ENCODE measurements at places on chromosomes 2 and 18.
A peak's percentile ranks its signal among the peaks of the same experiment; 100 is the strongest.

GRCh38 chr2:203591642-203592041 is 56.5 kb upstream of the RAPH1 start:
- no peak for DNase-seq

DNA sequence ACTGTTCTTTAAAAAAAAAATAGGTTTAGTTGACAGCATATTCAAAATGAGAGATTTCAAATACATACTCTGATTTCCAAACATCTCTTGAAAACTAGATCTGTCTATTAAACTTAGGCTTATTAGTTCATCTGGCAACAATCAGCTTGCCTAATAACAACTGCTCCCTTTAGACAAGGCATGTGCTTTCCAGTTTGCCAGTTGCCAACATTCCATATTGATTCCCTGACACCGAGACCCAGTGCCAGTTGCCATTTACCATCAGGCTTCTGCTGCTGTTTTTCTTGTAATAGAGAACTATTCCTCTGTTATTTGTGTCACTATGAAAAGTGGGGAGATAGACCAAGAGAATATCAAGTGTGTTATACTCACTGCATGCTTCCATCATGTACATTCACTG is 256.0 kb downstream of the C1D start:
- no peak for DNase-seq

DNA sequence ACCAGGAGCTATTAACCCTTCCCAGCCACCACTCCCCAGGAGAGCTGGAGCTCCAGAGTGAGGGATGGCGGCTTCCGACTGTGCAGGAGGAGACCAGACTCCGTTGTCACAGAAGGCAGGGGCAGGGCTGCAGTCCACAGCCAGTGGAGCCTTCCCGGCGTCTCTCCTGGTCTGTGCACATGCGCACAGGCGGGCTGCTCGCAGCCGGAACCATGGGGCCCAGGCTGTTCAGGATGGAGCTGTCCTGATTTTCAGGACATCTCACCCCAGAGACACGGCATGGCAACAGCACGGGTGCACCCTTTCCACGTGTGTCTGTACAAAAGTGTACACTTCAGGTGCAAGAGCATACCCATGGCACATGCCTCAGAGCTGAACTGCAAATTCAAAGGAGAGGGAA is 28.9 kb downstream of the EIPR1 start:
- DNase-seq = no peak

DNA sequence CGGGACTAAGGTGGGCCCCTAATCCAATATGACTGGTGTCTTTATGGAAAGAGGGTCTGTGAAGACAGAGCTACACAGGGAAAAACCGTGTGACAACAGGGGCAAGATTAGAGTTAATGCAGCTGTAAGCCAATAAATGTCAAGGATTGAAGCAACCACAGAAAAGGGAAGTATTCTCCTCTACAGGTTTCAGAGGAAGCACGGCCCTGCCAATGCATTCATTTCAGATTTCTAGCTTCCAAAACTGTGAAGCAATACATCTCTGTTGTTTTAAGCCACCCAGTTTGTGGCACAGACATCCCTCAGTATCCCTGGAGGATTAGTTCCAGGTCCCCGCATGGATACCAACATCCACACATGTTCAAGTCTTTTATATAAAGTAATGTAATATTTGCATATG is 48.8 kb downstream of the SPP2 start:
- no peak for DNase-seq

GRCh38 chr2:88218981-88219380 is 48.8 kb downstream of the THNSL2 start:
- no peak for DNase-seq

DNA sequence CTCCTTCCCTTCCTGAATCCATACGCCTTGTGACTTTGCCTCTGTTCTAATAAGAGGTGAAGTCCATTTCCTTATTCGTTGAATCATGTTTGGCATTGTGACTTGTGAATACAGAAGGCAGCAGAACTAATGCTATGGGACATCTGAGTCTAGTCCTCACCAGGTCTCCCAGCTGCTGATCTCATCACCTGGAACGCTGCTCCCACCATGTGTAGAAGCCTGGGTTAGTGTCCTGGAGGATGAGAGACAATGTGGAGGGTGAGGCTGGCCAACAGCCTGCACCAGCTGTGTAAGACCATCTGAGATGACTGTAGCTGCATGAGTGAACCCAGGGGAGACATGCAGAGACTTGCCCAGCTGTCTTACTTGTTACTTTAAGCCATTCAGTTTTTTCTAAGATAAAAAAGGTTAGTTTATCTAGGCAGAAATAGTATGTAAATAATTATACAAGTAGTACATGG is 3.5 kb upstream of the HAAO start:
- no peak for DNase-seq

- DNase-seq = no peak
Measured at GRCh38 chr2:207151048-207151447, 14.7 kb downstream of the KLF7 start.

GRCh38 chr2:205187731-205188130 is 494.6 kb upstream of the NRP2 start:
- DNase-seq = no peak

GRCh38 chr18:73617981-73618380 is 529.7 kb downstream of the FBXO15 start:
- no peak for DNase-seq

DNA sequence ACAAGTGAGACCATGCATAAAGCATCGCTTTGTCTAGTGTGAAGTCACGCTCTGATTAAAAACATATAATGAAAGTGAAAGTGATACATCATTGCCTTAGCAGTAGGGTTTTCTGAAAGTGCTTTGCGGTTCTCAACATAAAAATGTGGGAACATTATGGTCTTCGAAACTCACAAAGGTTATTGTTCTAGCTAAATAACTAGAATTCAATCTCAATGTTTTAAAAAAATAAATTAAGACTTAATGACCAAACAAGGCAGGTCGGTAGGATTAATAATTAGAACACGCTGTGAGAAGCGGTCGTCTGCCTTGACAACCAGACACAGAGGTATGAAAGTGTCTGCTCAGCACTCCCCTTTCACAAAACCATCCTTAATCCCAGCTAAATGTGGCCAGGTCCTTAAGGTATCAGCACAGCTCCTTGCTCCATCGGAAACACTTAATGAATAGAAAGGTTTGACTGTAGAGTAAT is 42.2 kb downstream of the KLHL14 start:
- peak; percentile 11 for DNase-seq

DNA sequence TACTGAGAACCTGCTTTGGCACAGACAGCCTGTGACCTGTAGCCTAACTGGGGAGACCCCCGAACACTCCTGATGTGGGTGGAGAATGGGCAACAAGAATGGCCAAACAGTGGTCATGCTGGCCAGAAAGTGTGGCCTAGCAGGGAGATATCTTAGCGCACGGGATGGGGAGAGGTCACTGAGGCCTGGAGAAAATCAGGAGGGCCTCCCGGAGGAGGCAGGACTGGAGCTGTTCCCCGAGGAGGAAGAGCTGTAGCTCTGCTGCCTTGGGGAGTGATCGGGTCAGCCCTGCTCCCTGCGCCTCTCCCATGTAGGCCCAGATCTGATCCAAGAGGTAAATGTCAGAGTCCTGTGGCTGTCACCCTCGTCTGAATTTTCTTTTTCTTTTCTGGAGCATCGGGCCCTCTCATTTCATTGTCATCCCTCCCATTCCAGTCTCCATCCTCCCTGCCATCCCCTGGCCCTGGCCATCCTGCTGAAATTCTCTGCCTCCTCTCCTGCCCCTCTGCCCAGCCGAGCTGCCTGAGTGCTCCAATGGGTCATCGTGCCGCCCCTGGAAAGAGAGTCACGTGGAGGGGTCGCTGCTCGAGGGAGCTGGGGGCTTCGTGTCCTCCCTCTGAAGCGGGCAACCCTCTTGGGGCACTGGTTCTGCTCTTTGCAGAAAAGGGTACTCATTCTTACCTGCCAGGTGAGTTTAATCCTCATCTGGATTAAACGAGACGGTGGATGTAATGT is 242.9 kb downstream of the HAUS1 start:
- DNase-seq = no peak

- no peak for DNase-seq
Measured at GRCh38 chr2:170991398-170992182, 62.5 kb downstream of the GORASP2 start.

GRCh38 chr2:172248785-172249187 is 146.1 kb upstream of the DLX2 start:
- DNase-seq = no peak

GRCh38 chr2:128727914-128728313 is 409.2 kb upstream of the HS6ST1 start:
- no peak for DNase-seq
